ENCODE measurements at places on chromosomes 2 and 18.

DNA sequence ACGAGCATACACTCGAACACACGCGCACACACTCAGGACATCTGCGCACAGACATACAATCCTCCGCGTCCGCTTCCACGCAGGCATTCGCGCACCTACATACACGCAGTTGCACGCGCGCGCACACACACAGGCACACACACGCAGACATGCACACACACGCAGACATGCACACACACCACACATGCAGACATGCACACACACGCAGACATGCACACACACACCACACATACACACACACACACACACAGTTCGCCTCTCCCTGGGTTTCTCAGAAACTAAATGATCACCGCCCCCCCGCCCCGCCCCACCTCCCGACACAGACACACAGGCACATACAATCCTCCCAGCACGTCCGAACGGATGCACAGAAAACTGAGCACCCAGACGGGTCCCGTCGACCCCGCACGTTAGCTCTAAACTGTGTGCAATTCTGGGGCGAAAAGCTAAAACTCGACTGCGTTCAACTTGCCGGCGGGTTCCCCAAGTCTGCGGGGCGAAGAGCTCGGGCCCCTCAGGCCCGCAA, 1.0 kb downstream of the EPHA4 start:
- peak; percentile 59 for DNase-seq
- peak overlapping the region; percentile 79 for H3K4me3 ChIP-seq
- H3K27me3 ChIP-seq = peaks cover 27% of the 10 kb centered on the region
- peaks cover 44% of the 10 kb centered on the region for H3K4me1 ChIP-seq

DNA sequence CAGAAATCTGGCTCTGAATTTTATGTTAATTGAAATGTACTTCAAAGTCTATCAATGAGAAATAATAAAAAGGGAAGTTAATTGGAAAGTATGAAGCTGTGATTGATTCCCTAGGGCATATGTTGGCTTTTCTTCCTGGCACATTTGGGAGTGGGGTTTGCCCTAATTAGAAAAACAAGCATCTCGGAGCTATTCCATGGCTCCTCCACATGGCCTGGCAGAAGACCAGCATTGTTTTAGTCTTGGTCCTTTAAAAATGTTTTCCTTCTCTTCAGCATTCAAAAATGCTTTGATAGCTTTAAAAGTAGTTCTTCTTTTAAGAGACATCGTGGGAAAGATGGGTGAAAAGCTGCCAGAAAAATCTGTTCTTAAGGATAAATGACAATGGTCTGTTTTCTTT, 445.5 kb upstream of the PKDCC start:
- no peak overlapping the region for H3K27ac ChIP-seq
- H3K36me3 ChIP-seq = no peaks in the 10 kb centered on the region
- no peaks in the 10 kb centered on the region for H3K4me1 ChIP-seq

- H3K27ac ChIP-seq = peak overlapping the region; percentile 96
- H3K4me3 ChIP-seq = peak overlapping the region; percentile 97
- no peaks in the 10 kb centered on the region for H3K27me3 ChIP-seq
- DNase-seq = peak; percentile 69
Observed at GRCh38 chr2:96537734-96538486, 1.4 kb downstream of the ARID5A start.

DNA sequence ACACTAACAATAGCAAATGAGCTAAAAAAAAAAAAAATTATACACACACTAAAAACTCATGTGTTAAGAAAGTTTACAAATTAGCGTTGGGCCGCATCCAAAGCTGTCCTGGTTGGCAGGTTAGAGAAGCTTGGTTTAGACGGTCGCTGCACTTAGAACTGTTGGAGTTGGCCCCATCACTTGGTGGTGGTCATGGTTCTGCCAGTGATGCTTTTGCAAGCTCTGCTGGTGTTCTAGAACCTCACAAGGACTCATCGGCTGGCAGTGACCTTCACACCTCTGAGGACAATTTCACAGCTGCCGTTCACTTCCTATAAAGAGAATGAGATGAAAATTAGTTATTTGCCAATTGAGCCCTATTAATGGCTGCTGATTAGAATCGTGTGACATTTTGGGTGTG, 229.0 kb downstream of the AGAP1 start:
- H3K27me3 ChIP-seq = peaks cover 3% of the 10 kb centered on the region
- no peak overlapping the region for H3K4me3 ChIP-seq
- DNase-seq = no peak
- H3K27ac ChIP-seq = no peak overlapping the region

DNA sequence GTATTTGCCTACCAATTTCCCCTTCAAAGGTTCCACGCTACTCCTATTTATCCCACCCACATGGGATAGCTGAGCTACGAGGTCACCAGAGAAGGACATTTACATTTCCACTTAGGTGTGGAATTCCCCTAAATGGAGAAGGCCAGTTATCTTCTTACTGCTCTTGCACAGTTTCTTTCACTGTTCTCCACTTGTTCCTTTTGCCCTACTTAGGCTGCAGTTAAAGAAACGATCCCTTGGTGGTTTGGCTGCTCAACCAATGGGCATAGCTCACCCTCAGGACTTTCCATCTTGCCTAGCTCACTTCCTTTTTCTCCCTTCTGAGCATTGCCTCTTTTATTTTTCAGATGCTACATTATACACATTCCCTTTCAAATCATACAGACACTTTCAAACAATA, 11.2 kb upstream of the NABP1 start:
- H3K36me3 ChIP-seq = no peaks in the 10 kb centered on the region
- no peak for DNase-seq
- H3K27ac ChIP-seq = peak overlapping the region; percentile 30
- H3K4me3 ChIP-seq = no peak overlapping the region
- peaks cover 20% of the 10 kb centered on the region for H3K4me1 ChIP-seq
- no peaks in the 10 kb centered on the region for H3K27me3 ChIP-seq

DNA sequence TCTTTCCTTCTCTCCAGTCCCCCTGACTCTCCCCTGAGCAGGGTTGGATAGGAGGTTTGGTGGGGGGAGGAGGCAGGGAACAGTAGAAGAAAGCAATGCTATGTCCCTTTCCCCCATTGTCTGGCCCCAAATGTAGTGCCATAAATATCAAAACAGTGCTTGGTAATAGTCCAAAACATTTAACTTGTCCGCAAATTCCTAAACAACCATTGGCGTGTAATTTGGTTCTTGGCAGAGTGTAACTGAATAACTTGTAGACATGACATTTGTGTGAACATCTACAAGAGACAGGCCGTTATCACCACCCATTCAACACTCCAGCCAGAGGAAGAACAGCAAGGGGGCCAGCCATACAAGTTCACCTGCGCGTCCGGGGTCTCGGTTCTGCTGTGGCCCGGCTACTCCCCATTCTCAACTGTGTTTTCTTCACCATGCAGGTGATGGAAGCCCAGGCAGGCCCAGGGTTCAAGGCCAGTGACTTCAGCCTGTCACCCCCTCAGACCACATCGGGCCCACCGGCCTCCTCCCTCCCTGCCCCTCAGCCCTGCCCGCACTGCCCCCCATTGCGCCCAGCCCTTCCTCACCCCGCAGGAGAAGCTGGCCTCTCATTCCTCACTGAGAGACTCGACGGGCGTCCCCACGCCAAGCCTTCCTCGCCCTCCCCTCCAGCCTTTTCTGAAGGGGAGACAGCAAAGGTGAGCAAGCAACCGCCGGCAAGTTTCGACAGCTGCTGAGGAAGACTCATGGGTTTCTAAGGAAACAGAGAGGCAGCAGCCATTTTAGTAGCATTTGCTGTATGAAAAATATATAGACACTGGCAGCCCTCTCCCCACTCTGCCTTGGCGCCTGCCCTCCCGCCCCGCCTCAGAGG, 699 bp upstream of the RAPGEF4 start:
- H3K36me3 ChIP-seq = no peaks in the 10 kb centered on the region
- H3K4me1 ChIP-seq = peaks cover 12% of the 10 kb centered on the region
- peak overlapping the region; percentile 40 for H3K4me3 ChIP-seq
- peak; percentile 61 for DNase-seq
- H3K27me3 ChIP-seq = peaks cover 58% of the 10 kb centered on the region
- no peak overlapping the region for H3K27ac ChIP-seq

- DNase-seq = no peak
- H3K4me3 ChIP-seq = no peak overlapping the region
- H3K4me1 ChIP-seq = peaks cover 2% of the 10 kb centered on the region
- peaks cover 4% of the 10 kb centered on the region for H3K27me3 ChIP-seq
- H3K27ac ChIP-seq = no peak overlapping the region
Observed at GRCh38 chr2:134630504-134631159, 88.2 kb downstream of the TMEM163 start.

Data from activated CD4-positive, alpha-beta T cell treated with anti-CD3 and anti-CD28 coated beads for 36 hours (primary cell).